ENCODE measurements at places on chromosomes 1 and 21. TPM values are rescaled to one million over a fixed set of nuclear protein-coding genes. Genes with fewer than 3 reads are reported as not detected.

The MPL gene
- not detected for total RNA-seq

GRCh38 chr1:40032240-40032891, 8.2 kb upstream of the CAP1 start:
- no peaks in the 10 kb centered on the region for H3K27me3 ChIP-seq
- H3K36me3 ChIP-seq: no peaks in the 10 kb centered on the region
- H3K4me3 ChIP-seq: no peak overlapping the region
- H3K27ac ChIP-seq: no peak overlapping the region

GRCh38 chr1:20448671-20449071, 37.3 kb downstream of the CAMK2N1 start:
- DNase-seq: no peak
- no peaks in the 10 kb centered on the region for H3K27me3 ChIP-seq
- H3K4me3 ChIP-seq: no peak overlapping the region
- no peak overlapping the region for H3K27ac ChIP-seq

- DNase-seq: no peak
- H3K27ac ChIP-seq: no peak overlapping the region
- no peak overlapping the region for H3K4me3 ChIP-seq
- H3K36me3 ChIP-seq: no peaks in the 10 kb centered on the region
- H3K27me3 ChIP-seq: no peaks in the 10 kb centered on the region
Observed at GRCh38 chr1:116201911-116202310, 90.7 kb downstream of the MAB21L3 start.

DNA sequence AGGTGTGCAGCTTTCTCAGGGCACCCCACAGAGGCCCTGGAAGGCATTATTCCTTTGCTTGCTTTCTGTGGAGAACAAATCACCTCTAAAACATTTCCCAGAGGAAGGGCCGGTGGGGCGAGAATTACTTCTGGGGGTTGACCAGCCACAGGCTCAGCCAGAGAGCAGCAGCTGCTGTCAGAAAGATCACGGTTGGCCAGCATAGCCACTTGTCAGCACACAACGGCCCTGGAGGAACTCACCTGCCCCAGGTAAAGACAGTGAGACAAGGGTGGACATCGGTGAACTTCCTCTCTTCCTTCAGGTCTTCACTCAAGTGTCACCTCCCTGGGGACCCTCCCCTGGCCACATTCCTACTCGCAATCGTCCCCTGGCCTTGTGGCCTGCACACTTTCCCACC, 69.5 kb upstream of the CLDN14 start:
- H3K27me3 ChIP-seq: no peaks in the 10 kb centered on the region
- no peaks in the 10 kb centered on the region for H3K36me3 ChIP-seq

The TTC22 gene
- 0.70 TPM for total RNA-seq

The LCE3E gene
- not detected for total RNA-seq

All from right atrium auricular region (tissue), 2 donors.